ENCODE measurements at places on chromosomes 11 and 22.

- no peak for DNase-seq
Measured at GRCh38 chr11:76607431-76607830, 63.1 kb downstream of the LRRC32 start.

- no peak for DNase-seq
Measured at GRCh38 chr22:37525073-37525745, 6.0 kb upstream of the CARD10 start.

DNA sequence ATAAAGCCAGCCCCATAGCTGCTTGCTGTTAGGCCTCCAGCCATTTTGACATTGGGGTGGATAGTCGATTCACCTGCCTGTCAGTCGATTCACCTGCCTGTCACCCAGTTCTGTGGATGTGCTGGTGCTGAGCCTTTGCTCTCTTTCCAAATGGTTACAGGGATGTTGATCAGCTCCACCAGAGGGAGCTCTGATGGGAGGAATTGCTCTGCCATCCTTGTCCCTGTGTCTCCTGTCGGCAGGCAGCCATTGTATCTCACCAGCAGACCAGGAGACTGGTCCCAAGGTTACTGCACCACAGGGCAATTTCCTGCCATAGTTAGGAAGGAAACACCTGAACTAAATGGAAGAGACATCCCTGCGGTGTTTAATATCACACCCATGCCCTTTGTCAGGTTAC is 6.1 kb downstream of the MPEG1 start:
- no peak for DNase-seq

DNA sequence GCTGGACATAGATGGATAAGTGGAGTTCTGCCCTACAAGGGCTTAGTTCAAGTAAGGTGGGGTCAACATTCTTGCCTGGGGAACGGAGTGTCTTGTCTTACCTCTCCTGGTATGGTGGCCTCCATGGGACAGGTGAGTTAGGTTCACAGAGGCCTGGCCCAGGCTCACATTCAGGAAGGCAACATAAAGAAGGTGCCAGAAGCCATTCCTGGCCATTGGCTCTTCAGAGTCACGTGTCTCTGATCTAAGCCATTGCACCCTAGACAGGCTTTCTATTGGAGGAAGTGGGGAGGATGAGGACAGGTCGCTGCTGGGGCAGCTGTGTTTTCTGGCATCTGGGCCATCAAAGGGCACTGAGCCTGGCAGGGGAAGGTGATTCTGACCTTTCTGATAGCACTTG is 14.8 kb downstream of the LMO2 start:
- DNase-seq: no peak
